ENCODE measurements at places on chromosomes 4 and X.
A peak's percentile ranks its signal among the peaks of the same experiment; 100 is the strongest.

GRCh38 chr4:153950100-153950979 is 161.5 kb upstream of the SFRP2 start:
- DNase-seq = no peak

GRCh38 chr4:74540193-74540592 is 95.3 kb downstream of the AREG start:
- no peak for DNase-seq

GRCh38 chr4:162959046-162959445 is 207.6 kb downstream of the NAF1 start:
- no peak for DNase-seq

GRCh38 chr4:87058356-87059073 is 123.7 kb downstream of the AFF1 start:
- DNase-seq = no peak

DNA sequence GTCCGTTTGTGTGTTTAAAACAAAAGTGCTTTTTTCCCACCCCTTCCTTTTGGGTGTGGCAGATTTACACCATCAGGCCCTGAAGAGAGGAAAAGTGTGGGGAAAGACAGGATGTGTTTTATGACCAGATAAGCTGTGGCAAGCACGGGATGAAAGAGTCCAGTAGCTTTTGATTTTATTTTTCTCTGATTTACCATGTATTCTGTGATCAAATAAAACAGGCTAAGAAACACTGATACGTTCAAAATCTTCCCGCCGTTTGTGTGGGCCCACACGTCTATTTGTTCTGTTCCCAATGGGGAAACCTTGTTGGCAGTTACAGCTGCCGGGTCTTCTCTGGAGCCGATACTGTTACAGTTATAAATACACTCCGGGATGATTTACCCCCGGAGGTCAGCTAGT is 10.8 kb downstream of the LRP2BP start:
- DNase-seq = no peak

DNA sequence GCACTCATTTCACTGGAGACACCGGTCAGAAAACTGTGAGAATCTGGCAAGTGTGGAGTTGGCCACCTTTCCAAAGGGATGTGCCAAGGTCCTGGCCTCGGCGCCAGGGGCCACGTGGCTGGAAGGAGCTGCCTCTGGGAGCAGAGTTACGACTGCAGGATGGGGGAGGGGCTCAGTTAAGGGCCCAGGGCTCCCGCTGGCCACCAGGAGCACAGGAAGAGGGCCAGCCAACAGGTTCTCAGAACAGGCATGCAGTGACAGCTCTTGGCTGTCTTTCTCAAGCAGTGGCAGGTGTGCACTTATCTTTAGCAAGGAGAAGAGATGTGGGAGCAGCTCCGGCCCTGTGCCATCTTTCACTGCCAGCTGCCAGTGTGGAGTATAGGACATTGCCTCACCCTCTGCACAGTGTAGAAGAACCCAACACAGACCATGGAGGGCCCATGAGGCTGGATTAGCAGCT is 115.9 kb upstream of the RBPJ start:
- DNase-seq = no peak

DNA sequence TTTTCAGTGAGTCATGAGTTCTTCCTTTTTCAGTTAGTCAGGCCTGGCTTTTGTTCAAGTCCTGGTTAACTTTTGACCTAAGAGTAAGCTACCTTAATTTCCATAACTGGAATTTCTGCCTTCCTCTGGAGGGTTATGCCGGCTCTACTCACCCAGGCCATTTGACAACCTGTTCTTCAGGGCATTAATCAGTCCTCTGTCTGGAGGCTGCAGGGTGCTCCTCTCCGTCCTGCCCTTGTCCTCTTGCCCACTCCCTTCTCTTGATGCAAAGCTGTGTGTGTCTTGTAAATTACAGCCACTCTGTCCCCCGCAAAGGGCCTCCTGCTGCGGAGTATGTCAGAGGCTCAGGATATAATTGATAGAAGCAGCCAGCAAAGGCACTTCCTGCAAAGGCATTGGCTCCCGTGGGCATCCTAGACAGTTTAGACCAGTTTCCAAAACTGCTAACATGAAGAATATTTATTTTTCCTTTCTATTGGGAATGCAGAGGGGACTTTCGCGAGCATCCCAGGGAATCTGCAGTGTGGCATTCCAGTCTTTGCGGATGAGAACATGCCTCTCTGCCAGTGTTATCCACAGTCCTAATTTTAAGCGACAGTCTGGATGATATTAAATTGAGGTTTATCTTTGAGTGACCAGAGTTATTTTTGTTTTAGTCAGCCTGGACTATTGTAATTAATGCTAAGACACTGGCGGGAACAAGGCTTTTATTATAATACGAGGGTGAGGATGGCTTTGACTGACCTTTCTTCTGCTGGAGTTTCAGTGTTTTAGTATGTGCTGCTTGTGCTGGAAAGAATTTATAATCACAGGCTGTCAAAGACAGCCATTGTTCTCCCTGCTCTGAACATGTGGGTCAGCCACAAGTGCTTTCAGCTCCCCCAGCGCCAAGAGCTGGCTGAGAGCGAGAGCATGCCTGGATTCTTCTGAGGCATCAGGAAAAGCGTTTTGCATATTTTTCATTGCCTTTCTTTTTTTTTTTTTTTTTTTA is 74.2 kb downstream of the LIMCH1 start:
- peak; percentile 55 for DNase-seq

- no peak for DNase-seq
These were observed 49.8 kb upstream of the PRSS48 start for GRCh38 chr4:151227172-151227571.

- DNase-seq = no peak
These were observed 2.4 kb upstream of the CRMP1 start for GRCh38 chr4:5895287-5895686.

DNA sequence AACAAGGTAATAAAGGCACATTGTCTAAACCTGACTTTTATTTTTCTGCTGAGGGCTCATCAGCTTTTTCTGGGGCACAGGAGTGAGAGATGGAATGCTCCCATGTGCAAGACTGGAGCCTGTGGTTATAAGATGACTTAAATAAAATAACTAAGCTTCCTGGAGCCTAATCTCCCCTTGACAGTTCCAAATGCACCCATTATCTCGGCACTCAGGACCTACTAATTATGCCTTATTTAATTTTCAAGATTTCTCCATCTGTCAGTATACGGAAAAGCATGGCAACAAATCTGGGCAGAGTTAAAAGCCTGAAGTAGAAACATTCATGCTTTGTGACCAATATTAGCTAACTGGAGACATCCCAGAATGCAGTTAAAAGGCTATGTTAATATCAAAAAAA is 416.7 kb upstream of the TEX13C start:
- DNase-seq = peak; percentile 41

DNA sequence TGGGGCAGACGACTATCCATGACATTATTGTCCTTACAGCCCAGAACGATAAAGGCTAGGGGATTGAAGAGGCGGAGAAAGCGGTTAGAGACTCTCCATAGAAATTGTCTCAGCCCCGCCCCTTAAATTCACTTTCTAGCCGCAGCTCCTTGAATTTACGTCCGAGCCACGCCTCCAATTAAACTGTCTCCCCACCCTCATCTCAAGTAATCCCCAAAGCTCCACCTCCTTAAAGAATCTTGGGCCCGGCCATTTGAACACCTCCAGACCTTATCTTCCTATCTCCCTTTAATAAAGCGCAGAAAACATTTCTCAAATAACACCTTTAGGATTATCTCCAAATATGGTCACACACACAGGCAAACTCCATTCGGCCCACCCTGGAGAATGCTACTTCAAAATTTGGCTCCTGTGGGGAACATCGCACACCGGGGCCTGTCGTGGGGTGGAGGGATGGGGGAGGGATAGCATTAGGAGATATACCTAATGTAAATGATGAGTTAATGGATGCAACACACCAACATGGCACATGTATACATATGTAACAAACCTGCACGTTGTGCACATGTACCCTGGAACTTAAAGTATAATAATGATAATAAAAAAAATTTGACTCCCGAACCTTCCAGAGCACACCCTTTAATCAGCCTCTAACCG is 7.2 kb upstream of the MAGIX start:
- DNase-seq = peak; percentile 81

- DNase-seq = no peak
These were observed 7.2 kb downstream of the PRDM8 start for GRCh38 chr4:80204433-80205011.

- DNase-seq = no peak
These were observed 515.4 kb upstream of the ATOH1 start for GRCh38 chr4:93313197-93313596.

DNA sequence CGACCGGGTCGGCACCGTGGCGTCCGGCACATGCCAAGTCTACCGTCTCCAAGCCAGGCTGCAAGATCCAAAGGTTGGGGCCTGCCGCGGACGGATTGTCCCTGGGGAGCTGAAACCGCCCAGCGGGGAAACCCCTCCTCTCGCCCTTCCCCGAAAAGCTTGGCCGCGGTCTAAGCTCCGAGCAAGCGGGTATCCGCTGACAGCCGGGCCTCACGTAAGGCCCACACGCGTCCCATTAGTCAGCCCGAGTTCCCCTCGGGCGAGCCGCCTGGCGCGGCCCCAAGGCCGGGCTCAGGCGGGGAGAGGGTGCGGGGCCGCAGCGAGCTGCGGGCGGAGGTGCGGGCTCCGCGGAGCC is 6.8 kb upstream of the BCOR start:
- DNase-seq = no peak

DNA sequence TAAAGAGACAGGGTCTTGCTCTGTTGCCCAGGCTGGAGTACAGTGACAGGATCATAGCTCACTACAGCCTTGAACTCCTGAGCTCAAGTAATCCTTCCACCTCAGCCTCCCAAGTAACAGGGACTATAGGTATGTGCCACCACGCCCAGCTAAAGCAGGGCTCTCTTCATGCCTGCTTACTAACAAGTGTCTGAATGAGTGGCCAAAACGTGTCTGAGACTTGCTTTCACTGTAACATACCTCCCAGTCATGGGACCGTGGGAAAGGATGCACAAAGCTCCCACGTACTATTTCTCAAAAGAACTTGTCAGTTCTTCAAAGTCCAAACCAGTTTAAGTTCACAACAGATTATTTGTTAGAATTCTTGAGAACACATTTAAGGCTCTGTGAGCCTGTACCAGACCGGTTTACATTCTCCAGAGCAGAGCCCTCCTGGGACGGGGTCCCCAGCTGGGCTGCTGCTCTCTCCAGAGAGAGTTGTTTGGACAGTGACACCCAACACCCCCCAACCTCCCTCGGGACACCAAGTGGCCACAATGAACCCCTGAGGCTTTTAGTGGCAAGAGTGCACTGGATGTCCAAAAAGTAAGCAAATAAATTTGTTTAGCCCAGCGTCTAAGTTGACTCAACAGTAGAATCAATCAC is 24.1 kb downstream of the SH3KBP1 start:
- no peak for DNase-seq

- no peak for DNase-seq
These were observed 395.6 kb downstream of the MAPK10 start for GRCh38 chr4:85964298-85964697.

Measured in G401 (cell line).